Naive thymus-derived CD4-positive, alpha-beta T cell (primary cell): ENCODE measurements at places on chromosomes 3 and 15. TPM values are rescaled to one million over a fixed set of nuclear protein-coding genes. Genes with fewer than 3 reads are reported as not detected.

- H3K27me3 ChIP-seq: no peaks in the 10 kb centered on the region
- no peak overlapping the region for H3K27ac ChIP-seq
- H3K4me1 ChIP-seq: peaks cover 22% of the 10 kb centered on the region
- no peaks in the 10 kb centered on the region for H3K36me3 ChIP-seq
- H3K4me3 ChIP-seq: no peak overlapping the region
Measured at GRCh38 chr15:45583731-45584639, 3.2 kb upstream of the BLOC1S6 start.

DNA sequence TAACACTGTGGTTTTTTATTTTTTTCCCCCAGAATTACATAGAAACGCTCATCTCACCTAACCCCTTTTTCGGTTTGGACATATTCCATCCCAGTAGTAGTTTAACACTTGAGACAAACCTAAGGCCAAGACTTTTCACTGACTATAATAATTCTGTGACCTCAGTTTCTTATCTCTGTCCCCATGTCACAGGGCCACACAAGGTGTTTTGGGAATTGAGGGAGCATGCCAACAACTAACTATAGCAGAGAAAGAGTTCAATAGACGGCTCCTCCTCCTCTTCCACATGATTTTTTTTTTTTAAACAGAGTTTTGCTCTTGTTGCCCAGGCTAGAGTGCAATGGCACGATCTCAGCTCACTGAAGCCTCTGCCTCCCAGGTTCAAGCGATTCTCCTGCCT is 27.4 kb upstream of the GHSR start:
- no peaks in the 10 kb centered on the region for H3K27me3 ChIP-seq
- H3K4me3 ChIP-seq: no peak overlapping the region
- no peak for DNase-seq
- no peaks in the 10 kb centered on the region for H3K4me1 ChIP-seq

DNA sequence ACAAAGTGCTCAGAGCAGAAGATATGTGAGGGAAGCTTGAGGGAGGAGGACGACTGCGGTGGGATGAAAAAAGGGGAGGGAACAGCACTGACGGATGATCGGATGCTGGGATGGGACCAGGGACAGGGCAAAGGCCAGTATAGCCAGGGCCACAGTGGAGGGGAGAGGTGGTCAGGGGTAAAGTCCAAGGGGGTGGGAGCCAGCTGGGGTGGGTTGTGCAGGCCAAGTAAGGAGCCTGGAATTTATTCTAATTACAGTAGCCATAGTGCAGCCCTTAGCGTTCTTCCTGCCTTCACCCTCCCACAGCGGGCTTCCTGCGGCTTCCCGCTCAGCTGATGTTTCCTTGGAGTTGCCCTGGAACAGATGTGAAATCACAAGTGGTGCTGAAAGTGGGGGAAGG is 7.6 kb upstream of the APEH start:
- no peaks in the 10 kb centered on the region for H3K36me3 ChIP-seq
- DNase-seq: no peak
- no peak overlapping the region for H3K27ac ChIP-seq

- H3K4me3 ChIP-seq: no peak overlapping the region
- no peaks in the 10 kb centered on the region for H3K36me3 ChIP-seq
- no peak for DNase-seq
Measured at GRCh38 chr3:184677344-184678316, 34.2 kb downstream of the MAGEF1 start.

- no peaks in the 10 kb centered on the region for H3K27me3 ChIP-seq
- DNase-seq: no peak
- H3K36me3 ChIP-seq: no peaks in the 10 kb centered on the region
- H3K4me3 ChIP-seq: no peak overlapping the region
- no peaks in the 10 kb centered on the region for H3K4me1 ChIP-seq
- H3K27ac ChIP-seq: no peak overlapping the region
Measured at GRCh38 chr3:62501289-62501668, 127.9 kb upstream of the FEZF2 start.

GRCh38 chr3:55157731-55158130 is 229.9 kb upstream of the LRTM1 start:
- no peaks in the 10 kb centered on the region for H3K36me3 ChIP-seq
- no peaks in the 10 kb centered on the region for H3K4me1 ChIP-seq
- no peak for DNase-seq
- H3K27me3 ChIP-seq: no peaks in the 10 kb centered on the region

GRCh38 chr3:49422379-49423248 is at the start of gene AMT:
TSS of gene AMT (minus strand) at chr3:49422473. CDS start at chr3:49422450, 23 bp downstream.
- no peak within 1 kb of the TSS for H3K4me3 ChIP-seq
- DNase-seq: no peak
- no peak within 1 kb of the TSS for H3K27ac ChIP-seq
- H3K4me1 ChIP-seq: peaks cover 11% of the 10 kb centered on the region

DNA sequence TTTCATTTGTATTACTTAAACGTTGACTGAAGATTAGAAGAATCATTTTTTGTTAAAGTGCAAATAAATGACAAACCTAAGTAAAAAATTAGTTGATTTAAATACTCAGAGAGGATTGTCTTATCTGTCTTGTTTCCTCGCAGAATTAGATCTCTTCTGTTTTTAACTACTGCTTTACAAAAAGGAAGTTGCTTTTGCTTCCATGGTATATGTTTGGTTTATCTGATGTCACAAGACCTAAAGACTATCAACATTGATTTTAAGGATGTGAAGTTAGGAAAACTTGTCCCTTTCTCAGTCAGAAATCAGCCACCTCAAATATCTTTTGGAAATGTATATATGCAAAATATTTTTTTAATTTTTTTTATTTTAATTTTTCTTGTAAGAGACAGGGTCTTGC is 28.7 kb downstream of the GPR171 start:
- H3K4me3 ChIP-seq: no peak overlapping the region
- DNase-seq: no peak
- no peak overlapping the region for H3K27ac ChIP-seq
- no peaks in the 10 kb centered on the region for H3K36me3 ChIP-seq
- no peaks in the 10 kb centered on the region for H3K27me3 ChIP-seq

- no peaks in the 10 kb centered on the region for H3K4me1 ChIP-seq
- no peaks in the 10 kb centered on the region for H3K36me3 ChIP-seq
- no peak overlapping the region for H3K27ac ChIP-seq
- DNase-seq: no peak
- no peak overlapping the region for H3K4me3 ChIP-seq
Measured at GRCh38 chr15:95757171-95757570, 573.3 kb upstream of the NR2F2 start.

DNA sequence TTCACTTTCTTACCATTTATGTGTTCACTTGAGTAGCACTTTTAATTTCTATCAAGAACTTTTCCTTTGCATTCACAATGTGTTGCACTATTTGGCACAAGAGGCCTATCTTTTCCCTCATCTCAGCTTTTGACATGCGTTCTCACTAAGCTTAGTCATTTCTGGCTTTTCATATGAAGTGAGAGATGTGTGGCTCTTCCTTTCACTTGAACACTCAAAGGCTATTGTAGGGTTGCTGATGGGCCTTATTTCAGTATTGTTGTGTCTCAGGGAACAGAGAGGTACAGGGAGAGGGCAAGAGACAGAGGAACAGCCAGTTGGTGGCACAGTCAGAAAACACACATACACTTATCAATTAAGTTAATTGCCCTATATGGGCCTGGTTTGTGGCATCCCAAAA is 127.4 kb upstream of the MLF1 start:
- H3K27ac ChIP-seq: no peak overlapping the region
- no peaks in the 10 kb centered on the region for H3K36me3 ChIP-seq
- no peak for DNase-seq
- H3K4me1 ChIP-seq: no peaks in the 10 kb centered on the region

DNA sequence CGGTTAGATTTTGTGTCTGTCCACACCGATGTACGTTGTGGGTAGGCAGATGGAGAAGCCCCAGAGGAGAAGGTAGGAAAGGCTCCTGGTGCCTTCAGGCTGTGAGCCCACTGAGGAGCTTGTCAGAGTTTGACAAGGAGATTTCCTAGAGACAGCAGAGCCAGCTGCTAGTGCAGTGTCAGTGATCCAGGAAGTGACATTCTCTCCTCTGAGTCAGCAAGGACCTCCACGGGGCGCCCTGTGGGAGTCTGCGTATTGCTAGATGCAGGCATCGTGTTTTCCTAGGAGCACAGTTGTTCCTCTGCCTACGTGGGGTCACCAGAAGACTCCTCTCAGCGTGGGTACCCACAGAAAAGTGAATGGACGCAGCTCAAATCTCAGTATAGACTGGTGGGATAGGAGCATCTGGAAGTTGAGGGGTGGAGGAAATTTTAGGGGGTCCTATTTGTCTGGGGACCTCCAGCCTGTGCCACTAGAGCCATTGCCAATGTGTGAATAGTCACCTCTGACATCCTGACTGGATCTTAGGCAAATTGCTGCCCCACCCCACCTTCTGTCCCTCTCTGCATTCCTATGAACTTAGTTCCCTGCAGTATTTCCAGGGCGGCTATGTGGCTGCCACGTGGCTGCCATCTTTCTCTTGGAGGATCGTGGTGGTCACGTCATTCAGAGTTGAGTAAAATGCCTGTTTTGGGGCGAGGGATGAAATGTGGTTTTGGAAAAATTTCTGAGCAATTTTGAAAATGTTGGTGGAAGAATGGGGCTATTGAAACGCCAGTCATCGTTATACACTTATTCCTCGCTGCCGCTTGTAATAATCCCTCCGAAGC is 84.8 kb upstream of the KLHL25 start:
- no peaks in the 10 kb centered on the region for H3K27me3 ChIP-seq
- H3K36me3 ChIP-seq: no peaks in the 10 kb centered on the region
- no peaks in the 10 kb centered on the region for H3K4me1 ChIP-seq
- H3K27ac ChIP-seq: no peak overlapping the region
- DNase-seq: no peak
- no peak overlapping the region for H3K4me3 ChIP-seq

DNA sequence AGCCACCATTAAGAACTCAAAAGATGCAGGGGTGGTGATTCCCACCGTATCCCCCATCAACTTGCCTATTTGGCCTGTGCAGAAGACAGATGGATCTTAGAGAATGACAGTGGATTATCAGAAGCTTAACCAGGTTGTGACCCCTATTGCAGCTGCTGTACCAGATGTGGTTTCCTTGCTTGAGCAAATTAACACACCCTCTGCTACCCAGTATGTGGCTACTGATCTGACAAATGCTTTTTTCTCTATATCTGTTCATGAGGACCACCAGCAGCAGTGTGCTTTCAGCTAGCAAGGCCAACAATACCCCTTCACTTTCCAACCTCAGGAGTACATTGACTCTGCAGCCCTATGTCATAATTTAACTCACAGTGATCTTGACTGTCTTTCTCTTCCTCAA is 8.6 kb upstream of the MCF2L2 start:
- no peaks in the 10 kb centered on the region for H3K4me1 ChIP-seq
- no peaks in the 10 kb centered on the region for H3K36me3 ChIP-seq
- H3K4me3 ChIP-seq: no peak overlapping the region
- DNase-seq: no peak
- no peak overlapping the region for H3K27ac ChIP-seq

DNA sequence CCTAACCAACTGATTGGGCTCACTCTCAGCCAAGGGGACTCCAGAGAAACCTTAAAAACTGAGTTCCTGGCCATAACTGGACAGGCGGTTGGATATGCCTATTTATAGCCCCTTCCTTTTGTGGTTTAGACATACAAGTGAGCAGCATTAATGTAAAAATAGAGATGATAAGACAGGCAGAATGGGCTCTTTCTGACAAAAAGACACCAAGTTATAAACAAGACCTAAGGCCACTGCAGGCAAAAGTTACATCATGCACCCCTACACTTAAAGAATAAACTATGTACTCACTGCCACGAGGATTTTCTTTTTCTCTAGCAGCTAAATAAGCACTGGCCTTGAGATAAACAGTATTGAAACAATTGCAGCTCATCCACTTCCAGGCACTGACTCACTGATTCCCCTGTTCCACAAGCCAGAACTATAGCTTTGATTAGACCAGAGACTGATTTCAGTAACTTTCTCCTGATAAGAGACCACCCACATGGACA is 30.1 kb downstream of the SUCNR1 start:
- no peaks in the 10 kb centered on the region for H3K27me3 ChIP-seq
- H3K4me3 ChIP-seq: no peak overlapping the region
- no peaks in the 10 kb centered on the region for H3K36me3 ChIP-seq
- no peaks in the 10 kb centered on the region for H3K4me1 ChIP-seq
- no peak for DNase-seq

DNA sequence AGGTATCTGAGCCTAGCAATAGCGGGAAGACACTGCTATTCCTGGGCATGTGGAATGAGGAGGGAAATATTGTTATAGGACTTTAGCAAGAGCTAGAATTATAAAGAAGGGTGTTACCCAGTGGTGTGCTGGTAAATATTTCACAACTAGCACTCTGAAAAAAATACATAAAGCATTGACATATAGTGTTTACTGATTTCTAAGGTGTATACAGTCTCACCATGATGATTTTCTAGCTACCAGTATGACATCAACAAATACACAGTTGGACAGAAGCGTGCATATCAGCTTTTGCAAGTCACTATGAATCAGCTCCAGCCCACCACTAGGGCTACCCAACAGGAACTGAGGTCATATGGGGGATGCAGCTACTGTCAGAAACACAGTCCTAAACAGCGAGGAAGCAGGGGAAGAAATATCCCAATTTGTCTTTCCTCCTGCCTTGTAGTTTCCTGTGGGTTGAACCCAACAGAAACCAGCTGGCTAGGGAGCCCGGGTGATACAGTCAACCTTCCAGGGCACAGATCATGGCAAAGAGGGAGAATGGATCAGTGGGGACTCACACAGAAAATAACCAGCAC is 39.6 kb downstream of the HGD start:
- no peak overlapping the region for H3K4me3 ChIP-seq
- no peak overlapping the region for H3K27ac ChIP-seq
- no peaks in the 10 kb centered on the region for H3K4me1 ChIP-seq

DNA sequence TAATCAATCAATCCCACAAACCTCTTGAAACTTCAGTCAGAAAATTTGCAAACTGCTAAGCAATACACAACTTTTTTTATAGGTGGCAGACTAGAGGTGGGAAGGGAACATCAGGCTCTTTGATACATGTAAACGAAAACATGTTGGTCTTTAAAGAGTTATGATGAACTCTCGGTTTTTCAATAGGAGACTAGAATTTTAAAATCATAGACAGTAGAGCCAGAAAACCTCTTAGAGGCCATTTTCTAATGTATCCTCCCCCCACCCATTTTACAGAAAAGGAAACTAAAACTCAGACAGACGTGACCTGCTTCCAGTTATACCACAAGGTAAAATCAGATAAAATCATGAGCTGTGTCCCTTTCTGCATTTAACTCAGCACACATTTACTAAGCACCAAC is 179.1 kb upstream of the LPP start:
- H3K36me3 ChIP-seq: no peaks in the 10 kb centered on the region
- peak; percentile 42 for DNase-seq
- peaks cover 40% of the 10 kb centered on the region for H3K4me1 ChIP-seq
- peak overlapping the region; percentile 3 for H3K4me3 ChIP-seq

- H3K36me3 ChIP-seq: no peaks in the 10 kb centered on the region
- no peak for DNase-seq
- peak overlapping the region; percentile 98 for H3K27ac ChIP-seq
Measured at GRCh38 chr3:122563717-122564025, 429 bp downstream of the PARP9 start.

PGBD4 gene
- 5.7 TPM for total RNA-seq

PLA2G4B gene
- 14.6 and 21.1 TPM in 2 replicates for total RNA-seq

HHATL gene
- total RNA-seq: not detected

ISG20 gene
- 111 TPM for total RNA-seq

DOCK3 gene
- total RNA-seq: 2.9 TPM

METTL6 gene
- total RNA-seq: 18.3 TPM

ARNT2 gene
- not detected for total RNA-seq

COL7A1 gene
- 0.71 TPM for total RNA-seq

DNAH12 gene
- 0.19 TPM for total RNA-seq

GCNT3 gene
- total RNA-seq: not detected in 2 replicates
